ENCODE measurements at places on chromosomes 6 and 20.
A peak's percentile ranks its signal among the peaks of the same experiment; 100 is the strongest.

GRCh38 chr6:18277237-18278006 lies 13.1 kb upstream of the DEK start:
- no peak for ATAC-seq

DNA sequence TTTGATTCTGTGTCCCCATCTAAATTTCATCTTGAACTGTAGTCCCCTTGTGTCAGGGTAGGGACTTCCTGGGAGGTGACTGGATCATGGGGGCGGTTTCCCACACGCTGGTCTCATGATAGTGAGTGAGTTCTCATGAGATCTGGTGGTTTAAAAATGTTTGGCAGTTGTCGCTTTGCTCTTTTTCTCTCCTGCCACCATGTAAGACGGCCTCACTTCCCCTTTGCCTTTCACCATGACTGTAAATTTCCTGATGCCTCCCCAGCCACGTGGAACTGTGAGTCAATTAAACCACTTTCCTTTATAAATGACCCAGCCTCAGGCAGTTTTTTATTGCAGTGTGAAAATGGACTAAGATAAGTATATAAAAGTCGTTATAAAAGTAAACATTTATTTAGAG lies 80.5 kb upstream of the SGK1 start:
- peak; percentile 72 for ATAC-seq

DNA sequence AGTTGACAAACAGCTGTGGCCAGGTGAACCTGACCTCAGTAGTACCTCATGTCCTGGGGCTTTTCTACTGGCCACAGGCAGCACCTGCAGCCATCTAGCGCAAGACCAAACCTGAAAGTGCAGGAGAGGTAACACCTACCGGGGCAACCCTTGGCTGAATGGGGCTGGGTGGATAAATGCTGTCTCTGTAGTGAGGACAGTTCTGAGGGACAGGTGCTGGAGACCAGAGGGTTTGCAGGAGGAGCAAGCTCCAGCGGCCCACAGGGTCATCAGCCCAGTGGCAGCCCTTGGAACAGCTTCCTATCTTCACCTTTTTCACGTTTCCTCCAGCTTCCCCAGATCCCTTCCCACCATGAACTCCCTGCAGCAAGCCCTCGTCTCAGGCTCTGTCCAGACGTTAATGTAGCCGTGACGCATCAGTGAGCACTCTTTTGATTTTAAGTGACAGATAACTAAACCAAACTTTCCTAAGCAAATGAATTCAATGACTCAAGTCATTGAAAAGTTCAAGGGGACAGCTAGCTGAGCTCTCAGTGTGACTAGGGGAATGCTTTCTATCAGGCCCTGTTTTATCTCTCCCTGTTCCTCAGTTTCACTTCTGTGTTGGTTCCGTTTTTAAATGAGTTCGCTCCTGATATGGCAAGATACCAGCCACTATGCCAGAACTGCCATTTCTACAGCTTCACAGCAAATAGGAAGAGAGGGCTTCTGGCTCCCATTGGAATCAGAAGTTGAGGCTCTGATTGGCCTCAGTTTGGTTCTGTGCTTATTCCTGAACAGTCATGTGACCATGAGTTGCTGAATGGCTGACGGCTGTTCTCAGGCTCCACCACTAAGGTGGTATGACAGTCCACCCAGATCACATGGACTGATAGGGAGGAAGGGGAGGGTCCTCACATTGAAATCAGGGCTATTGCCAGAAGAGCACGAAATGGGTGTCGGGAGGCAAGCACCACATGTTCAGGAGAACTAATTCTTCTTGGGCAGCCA lies 12.1 kb upstream of the PFDN4 start:
- no peak for ATAC-seq

- ATAC-seq: no peak
Measured at GRCh38 chr6:30160008-30160784, 815 bp downstream of the TRIM10 start.

DNA sequence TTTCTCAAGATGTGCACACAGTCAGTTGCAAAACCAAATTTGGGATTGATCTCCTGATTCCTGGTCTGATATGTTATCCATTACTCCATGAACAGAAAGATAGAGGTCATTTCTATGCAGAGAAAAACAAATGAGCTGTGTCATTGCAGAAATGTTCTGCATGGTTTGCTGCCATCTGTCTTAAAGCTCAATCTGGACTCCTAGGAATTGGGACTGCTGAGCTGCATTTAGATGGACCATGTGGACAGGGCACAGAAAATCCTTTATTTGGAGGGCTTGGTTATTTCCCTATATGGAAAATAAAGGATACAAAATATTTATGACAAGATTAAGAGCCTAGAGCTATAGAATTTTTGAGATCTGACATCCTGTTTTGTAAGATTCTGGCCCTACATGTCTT lies 91.3 kb downstream of the ADGRB3 start:
- ATAC-seq: no peak

DNA sequence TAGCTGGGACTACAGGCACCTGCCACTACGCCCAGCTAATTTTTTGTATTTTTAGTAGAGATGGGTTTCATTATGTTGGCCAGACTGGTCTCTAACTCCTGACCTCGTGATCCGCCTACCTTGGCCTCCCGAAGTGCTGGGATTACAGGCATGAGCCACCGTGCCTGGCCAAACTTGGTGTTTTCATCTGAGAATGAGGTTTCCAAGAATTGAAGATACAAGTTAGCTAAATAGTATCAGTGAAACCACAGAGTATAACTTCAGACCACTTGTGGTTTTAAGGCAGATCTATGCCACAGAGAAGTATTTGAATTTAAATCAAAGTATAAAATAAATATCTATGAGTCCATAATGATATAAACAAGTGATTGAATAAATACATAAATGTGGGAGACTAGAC lies 70.1 kb downstream of the SLC16A10 start:
- peak; percentile 54 for ATAC-seq

GRCh38 chr6:137087902-137088301 lies 43.1 kb upstream of the IL20RA start:
- ATAC-seq: peak; percentile 74

GRCh38 chr6:28757429-28758045 lies 166.2 kb downstream of the TRIM27 start:
- ATAC-seq: no peak

DNA sequence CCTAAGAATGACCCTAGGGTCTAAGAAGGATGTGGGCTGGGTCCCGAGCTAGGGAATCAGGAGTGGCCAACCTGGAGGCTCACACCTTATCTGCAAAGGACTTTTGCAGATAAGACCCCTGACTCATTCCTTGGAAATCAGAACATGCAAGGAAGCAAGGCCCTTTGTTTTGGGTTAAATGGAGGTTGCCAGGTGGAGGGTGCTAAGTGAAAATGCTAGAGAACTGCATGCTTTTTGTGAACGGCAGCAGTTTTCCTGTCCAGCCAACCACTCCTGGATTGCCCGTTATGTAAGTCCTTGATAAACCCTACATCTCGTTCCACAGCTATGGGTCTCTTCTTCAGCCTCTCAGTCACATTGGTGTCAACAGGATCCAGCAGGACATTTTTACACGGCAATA lies 52.1 kb upstream of the CST7 start:
- no peak for ATAC-seq

GRCh38 chr6:31621991-31622390 lies 1.5 kb downstream of the PRRC2A start:
- ATAC-seq: no peak

- ATAC-seq: no peak
Measured at GRCh38 chr6:24890471-24890870, 45.3 kb downstream of the RIPOR2 start.

DNA sequence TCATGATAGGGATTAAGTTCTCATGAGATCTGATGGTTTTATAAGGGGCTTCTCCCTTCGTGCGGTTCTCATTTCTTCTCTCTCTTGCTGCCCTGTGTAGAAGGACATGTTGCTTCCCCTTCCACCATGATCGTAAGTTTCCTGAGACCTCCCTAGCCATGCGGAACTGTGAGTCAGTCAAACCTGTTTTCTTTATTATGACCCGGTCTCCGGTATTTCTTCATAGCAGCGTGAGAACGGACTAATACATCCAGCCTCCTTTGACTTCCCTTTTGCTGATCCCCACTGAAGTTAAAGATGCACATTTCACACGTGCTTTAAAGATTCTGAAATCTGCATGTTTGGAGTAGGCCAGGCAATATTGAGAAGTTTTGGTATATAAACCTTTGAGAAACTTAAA lies 543.1 kb downstream of the PRKN start:
- ATAC-seq: no peak

- ATAC-seq: peak; percentile 43
Measured at GRCh38 chr6:163490826-163491577, 76.5 kb downstream of the QKI start.

- ATAC-seq: peak; percentile 34
Measured at GRCh38 chr6:144607998-144608735, 323.0 kb downstream of the UTRN start.

DNA sequence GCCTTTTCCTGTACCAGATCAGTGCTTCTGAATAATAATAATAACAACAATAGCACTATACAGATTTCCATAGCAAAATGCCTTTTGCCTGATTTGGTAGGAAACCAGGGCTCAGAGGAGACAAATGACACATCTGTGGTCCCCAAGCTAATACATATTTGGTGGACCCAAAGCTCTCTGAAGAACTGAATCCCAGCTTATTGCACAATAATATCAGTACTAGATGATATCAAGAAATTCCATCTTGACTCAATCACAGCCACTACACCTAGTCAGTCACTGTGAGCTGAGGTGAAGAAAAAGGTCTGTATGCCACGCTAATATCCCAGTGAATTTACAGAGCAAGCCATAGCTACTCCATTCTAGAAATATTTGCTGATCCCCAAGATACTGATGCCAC lies 270.6 kb upstream of the RIN2 start:
- no peak for ATAC-seq

DNA sequence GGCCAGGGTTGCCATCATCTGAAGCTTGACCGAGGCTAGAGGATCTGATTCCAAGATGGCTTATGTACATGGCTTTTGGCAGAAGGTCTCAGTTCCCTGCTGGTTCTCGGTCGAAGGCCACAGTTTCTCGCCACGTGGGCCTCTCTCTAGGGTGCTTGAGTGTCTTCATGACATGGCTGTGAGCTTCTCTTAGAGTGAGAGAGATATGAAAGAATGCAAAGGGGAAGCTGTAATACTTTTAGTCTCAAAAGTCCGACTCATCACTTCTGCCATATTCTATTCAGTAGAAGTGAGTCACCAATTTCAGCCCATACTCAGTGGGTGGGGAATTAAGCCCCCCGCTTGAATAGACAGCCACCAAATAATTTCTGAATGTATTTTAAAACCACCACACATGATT lies 94.2 kb downstream of the UTRN start:
- peak; percentile 77 for ATAC-seq

DNA sequence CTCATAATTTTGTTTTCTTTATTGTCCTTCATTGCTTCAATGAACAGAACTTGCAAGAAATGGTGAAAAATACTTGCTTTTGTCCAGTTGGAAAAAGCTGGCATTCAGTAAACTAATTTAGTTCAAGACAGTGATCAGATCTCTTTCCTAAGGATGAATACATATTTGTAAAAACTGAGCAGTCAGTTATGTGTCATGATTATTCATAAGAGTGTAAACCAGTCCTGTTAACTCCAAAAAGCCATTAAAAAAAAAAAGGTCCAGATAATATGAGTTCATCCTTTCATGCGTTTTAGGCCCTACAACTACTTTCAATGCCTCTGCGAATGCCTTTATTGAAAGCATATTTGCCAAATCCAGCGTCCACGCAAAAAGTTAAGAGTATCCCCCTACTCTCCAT lies 609 bp downstream of the PGM3 start:
- ATAC-seq: peak; percentile 43

- no peak for ATAC-seq
Measured at GRCh38 chr6:53924821-53925422, 130.1 kb downstream of the LRRC1 start.

DNA sequence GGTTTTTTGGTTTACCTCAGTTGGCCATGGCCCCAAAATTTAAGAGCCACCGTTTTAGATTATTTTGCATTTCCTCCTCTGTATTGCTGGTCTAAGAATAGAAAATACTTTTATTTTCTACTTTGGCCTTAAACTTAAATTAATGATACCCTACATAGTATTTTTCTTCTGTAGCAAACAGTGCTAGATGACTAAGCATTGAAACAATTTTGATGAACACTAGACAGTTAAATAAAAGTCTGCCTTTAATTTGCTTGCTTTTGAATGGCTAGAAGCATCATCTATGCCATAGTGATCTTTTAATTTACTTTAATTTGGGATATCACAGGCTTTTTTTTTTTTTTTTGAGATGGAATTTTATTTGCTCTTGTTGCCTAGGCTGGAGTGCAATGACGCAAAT lies 106.4 kb downstream of the CD109 start:
- no peak for ATAC-seq

DNA sequence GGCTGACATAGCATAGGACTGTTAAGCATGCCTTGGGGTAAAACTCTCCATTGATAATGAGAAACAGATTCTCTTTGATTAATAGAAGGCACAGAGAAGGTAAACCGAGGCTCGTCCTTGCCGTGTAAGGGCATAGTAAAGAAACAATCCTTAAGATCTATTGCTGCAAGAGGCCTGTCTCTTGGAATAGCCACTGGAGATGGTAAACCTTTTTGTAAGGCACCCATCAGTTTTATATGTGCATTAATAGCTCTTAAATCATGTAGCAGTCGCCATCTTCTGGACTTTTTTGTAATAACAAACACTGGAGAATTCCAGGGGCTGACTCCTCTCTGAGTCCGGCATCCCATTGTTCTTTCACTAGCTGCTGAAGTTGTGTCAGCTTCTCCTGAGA lies 8.4 kb upstream of the ABHD12 start:
- peak; percentile 60 for ATAC-seq

GRCh38 chr20:4160761-4161305 lies 145.5 kb upstream of the RNF24 start:
- ATAC-seq: peak; percentile 92

GRCh38 chr6:56517155-56517745 lies 125.4 kb downstream of the DST start:
- ATAC-seq: no peak

GRCh38 chr6:3887150-3887700 lies 38.1 kb downstream of the FAM50B start:
- ATAC-seq: peak; percentile 68

DNA sequence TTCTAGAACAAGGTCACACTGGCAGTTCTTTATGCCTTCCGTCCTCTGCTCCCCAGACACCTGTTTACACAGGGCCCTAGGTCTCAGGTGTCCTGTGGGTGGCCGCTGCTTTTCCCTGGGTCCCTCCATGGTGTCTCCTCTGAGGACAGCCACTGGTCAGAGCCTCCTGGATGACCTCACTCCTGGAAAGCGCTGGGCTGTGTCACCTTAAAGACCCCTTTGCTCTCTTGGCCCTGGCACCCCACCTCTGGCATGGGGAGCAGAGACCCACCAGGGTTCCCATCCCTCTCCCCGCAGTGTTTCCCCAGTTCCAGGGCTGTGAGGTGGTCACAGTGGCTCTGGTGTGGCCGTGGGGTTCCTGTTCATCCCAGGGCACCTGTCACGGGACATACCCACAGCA lies 33.9 kb downstream of the NTSR1 start:
- no peak for ATAC-seq

DNA sequence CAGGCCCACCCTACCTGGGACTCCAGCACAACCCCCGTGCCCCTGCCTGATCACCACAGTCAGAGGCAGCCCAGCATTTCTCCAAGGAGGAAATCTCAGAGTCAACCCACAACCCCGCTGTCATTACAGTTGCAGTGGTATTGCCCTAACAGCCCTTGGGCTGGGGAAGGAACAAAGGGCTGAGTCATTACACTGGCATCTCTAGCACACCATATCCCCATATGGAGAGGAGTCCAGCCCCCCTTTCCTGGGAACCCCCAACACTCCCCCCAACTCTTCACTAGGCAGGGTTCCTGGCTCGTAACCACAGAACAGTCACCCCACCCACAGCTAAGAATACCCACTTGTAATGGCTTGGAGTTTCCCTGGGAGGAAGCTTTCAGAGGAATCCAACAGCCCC lies 149.4 kb upstream of the OGFRL1 start:
- ATAC-seq: no peak
